ENCODE measurements at places on chromosomes 1 and 21. TPM values are rescaled to one million over a fixed set of nuclear protein-coding genes. Genes with fewer than 3 reads are reported as not detected.

- H3K4me3 ChIP-seq: no peak overlapping the region
- no peaks in the 10 kb centered on the region for H3K4me1 ChIP-seq
- H3K27ac ChIP-seq: no peak overlapping the region
- peaks cover 2% of the 10 kb centered on the region for H3K27me3 ChIP-seq
- no peak for DNase-seq
- peaks cover 3% of the 10 kb centered on the region for H3K36me3 ChIP-seq
Observed at GRCh38 chr1:43491061-43491460, 37.3 kb upstream of the HYI start.

S100A7 gene
- total RNA-seq: not detected

HSPA6 gene
- total RNA-seq: 0.12 TPM

GRCh38 chr21:33317145-33317544 lies 7.6 kb upstream of the IFNAR1 start:
- H3K4me3 ChIP-seq: no peak overlapping the region
- no peak overlapping the region for H3K27ac ChIP-seq
- H3K36me3 ChIP-seq: no peaks in the 10 kb centered on the region
- DNase-seq: no peak

GRCh38 chr1:85334962-85335361 lies 58.5 kb upstream of the BCL10 start:
- no peak overlapping the region for H3K27ac ChIP-seq
- H3K4me3 ChIP-seq: no peak overlapping the region
- H3K4me1 ChIP-seq: peaks cover 7% of the 10 kb centered on the region
- H3K36me3 ChIP-seq: peaks cover 1% of the 10 kb centered on the region
- DNase-seq: no peak

HSD3B1 gene
- total RNA-seq: not detected

GRCh38 chr1:113542221-113542701 lies 151.9 kb downstream of the MAGI3 start:
- H3K27ac ChIP-seq: no peak overlapping the region
- no peaks in the 10 kb centered on the region for H3K27me3 ChIP-seq
- no peak overlapping the region for H3K4me3 ChIP-seq

S1PR1 gene
- total RNA-seq: 131 TPM

- H3K36me3 ChIP-seq: no peaks in the 10 kb centered on the region
- DNase-seq: no peak
- no peaks in the 10 kb centered on the region for H3K4me1 ChIP-seq
- no peaks in the 10 kb centered on the region for H3K27me3 ChIP-seq
- H3K27ac ChIP-seq: no peak overlapping the region
Observed at GRCh38 chr1:216518844-216519627, 95.8 kb upstream of the USH2A start.

- peaks cover 46% of the 10 kb centered on the region for H3K27me3 ChIP-seq
- no peak overlapping the region for H3K27ac ChIP-seq
- no peaks in the 10 kb centered on the region for H3K4me1 ChIP-seq
Observed at GRCh38 chr1:220787069-220787619, 431 bp downstream of the MTARC1 start.

DNA sequence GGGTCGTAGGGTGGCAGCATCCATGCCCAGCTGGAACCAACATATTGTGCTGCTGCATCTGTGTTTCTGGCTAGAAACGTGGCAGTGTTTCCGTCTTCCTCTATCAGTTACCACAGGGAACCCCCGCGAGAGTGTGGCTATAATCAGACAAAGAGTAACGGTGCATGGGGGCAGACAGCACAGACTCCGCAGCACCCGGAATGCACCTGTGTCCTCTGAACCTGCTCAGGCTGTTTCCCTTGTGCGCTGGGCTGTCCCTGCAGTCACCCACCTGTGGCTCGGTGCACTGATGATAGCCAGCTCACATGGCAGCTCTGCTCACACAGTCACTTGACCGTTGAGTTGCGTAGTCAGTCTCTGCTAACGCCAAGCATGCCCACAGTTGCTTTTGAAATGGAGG lies 11.4 kb upstream of the PCBP3 start:
- DNase-seq: no peak
- no peak overlapping the region for H3K27ac ChIP-seq
- peaks cover 3% of the 10 kb centered on the region for H3K27me3 ChIP-seq
- peaks cover 16% of the 10 kb centered on the region for H3K4me1 ChIP-seq
- no peaks in the 10 kb centered on the region for H3K36me3 ChIP-seq
- H3K4me3 ChIP-seq: no peak overlapping the region

- no peak overlapping the region for H3K4me3 ChIP-seq
- peaks cover 43% of the 10 kb centered on the region for H3K36me3 ChIP-seq
- no peak for DNase-seq
- no peaks in the 10 kb centered on the region for H3K27me3 ChIP-seq
- H3K27ac ChIP-seq: no peak overlapping the region
- H3K4me1 ChIP-seq: no peaks in the 10 kb centered on the region
Observed at GRCh38 chr1:197567442-197567841, 207.8 kb downstream of the DENND1B start.

GRCh38 chr21:36450511-36450910 lies 29.4 kb downstream of the CLDN14 start:
- no peak overlapping the region for H3K4me3 ChIP-seq
- no peaks in the 10 kb centered on the region for H3K36me3 ChIP-seq
- no peaks in the 10 kb centered on the region for H3K4me1 ChIP-seq
- no peak for DNase-seq
- H3K27me3 ChIP-seq: no peaks in the 10 kb centered on the region
- no peak overlapping the region for H3K27ac ChIP-seq

DNA sequence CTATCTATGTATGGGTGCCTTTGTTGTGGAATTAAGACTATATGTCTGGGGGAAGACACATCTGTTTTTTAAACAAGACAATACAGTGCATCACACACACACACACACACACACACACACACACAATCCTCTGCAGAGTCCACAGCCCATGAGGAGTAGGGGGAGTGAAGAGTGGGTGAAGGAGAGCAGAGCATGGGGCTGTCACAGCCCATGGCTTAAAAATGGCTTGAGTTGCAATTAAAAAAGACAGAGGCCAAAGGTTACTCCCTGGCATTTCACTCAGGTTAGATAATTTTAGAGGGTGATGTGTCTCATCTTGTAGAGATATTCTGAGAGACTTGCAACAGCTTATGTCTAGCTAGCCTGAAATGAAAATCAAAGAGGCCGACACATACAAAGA lies 176.5 kb upstream of the PLXNA2 start:
- no peak overlapping the region for H3K27ac ChIP-seq
- DNase-seq: no peak
- H3K36me3 ChIP-seq: no peaks in the 10 kb centered on the region
- H3K4me3 ChIP-seq: no peak overlapping the region
- H3K4me1 ChIP-seq: no peaks in the 10 kb centered on the region

SYCP1 gene
- total RNA-seq: not detected

DNA sequence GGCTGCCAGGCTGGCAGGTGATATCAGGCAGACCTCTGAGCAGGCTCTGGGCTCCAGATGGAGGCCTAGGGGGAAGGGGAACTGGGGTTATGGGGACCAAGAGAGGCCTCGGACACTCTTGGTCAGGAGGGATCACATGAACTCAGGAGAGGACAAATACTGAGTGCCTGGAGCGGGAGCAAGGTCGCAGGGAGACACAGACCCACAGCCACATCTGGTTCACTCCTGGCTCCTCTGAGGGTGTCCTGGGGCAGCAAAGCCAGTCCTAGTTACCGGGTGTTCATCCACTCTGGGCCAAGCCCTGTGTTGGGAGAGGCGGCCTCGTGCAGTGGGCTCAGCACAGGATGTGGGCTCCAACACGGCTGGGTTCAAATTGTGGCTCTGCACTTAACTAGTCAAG lies 239.0 kb downstream of the PTPRU start:
- no peak overlapping the region for H3K4me3 ChIP-seq
- H3K27me3 ChIP-seq: peaks cover 31% of the 10 kb centered on the region
- no peak overlapping the region for H3K27ac ChIP-seq
- H3K4me1 ChIP-seq: no peaks in the 10 kb centered on the region

- H3K36me3 ChIP-seq: no peaks in the 10 kb centered on the region
- DNase-seq: no peak
- no peaks in the 10 kb centered on the region for H3K4me1 ChIP-seq
- H3K27me3 ChIP-seq: peaks cover 4% of the 10 kb centered on the region
- no peak overlapping the region for H3K27ac ChIP-seq
- no peak overlapping the region for H3K4me3 ChIP-seq
Observed at GRCh38 chr1:7109901-7110300, 324.6 kb downstream of the CAMTA1 start.

All from activated naive CD4-positive, alpha-beta T cell treated with anti-CD3 and anti-CD28 coated beads for 36 hours (primary cell).